ENCODE measurements at places on chromosomes 16 and 17.

DNA sequence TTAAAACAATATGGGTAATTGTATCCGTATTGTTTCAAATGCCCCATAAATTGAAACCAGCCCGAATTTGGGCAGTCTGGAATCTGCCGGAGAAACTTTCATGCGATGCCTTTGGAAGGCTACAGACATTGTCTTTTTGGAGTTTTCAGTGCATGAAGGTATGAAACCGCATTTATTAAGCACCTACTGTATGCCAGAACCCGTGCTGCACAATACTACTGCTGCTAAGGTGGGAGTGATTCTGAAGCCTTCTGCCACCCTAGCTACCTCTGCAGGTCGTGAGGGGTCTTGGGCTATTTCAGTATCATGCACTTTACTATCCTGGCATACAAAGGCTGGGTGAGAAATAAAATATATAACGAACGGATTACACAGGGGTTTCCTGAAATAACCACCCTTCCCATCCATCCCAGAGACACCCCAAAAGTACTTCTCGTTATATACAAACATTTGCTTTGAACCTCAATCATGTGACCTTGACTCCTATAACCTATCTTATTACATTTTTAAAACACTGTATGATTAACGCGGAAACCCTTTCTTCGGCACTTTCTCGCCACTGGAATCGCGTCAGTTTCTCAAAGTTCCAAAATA lies 1.0 kb upstream of the MSI2 start:
- DNase-seq: no peak

DNA sequence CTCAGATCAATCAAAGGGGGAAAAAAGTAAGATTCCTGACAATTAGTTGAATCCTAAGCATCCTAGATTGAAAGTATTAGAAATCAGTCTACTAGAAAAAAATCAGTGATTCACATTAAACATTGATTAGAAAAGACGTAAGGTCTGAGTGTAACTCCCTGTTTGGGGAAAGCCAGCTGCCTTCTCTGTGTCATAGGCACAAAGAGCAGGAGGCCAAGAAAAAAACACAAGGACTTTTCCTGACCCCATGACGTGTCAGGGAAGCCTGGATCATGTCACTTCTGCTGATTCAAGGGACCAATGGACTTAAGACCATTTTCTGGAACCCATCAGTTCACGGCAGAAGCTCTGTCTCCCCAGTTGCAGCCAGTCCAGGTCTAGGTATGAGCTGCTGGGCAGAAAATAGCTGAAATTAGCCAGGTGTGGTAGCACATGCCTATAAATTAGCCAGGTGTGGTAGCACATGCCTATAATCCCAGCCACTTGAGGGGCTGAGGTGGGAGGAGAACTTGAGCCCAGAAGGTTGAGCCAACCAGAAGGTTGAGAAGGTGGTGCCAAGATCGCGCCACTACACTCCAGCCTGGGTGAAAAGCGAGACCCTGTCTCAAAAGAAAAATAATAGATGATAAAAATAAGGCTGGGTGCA lies 35.9 kb downstream of the RANBP10 start:
- DNase-seq: no peak

GRCh38 chr17:11943759-11944347 lies 53.4 kb downstream of the ZNF18 start:
- DNase-seq: no peak

DNA sequence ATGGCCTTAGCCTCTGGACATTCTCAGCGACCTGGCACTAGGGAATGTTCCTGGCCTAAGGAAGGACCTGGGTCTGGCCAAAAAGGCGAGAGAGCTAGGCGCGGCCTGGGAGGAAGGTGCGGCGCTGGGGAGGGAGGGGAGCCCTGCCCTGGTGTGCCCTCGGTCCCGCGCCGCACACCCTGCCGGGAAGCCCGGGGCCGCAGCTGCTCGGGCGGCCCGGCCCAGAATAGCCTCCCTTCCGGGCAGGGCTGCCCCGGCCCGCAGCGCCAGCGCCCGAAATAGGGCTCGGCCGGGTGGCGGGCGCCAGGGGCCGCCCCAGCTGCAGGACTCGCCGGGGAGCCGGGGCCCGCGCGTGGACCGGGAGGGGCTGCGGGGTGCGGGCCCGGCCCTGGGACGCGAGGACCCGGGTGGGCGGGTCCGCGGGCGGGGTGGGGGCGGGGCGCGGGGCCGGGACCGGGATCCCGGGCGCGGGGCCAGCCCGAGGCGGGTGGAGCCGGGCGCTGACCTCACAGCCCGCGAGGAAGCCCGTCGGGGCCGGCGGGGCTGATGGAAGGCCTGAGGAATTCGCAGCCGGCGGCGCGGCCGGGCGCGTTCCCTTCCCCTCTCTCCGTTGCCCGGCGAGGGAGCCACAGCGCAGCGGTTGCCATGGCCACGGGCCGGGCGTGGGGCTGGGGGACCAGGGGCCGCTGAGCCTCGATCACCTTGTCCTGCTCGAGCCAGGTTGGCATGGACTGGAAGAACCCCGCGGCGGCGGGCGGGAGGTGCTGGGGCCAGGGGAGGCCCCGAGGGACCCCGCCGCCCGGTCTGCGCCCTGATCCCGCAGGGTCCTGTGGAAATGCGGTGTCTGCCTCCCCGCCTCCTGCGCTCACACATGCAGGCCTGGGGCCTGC lies 18.1 kb downstream of the SOCS3 start:
- DNase-seq: no peak

DNA sequence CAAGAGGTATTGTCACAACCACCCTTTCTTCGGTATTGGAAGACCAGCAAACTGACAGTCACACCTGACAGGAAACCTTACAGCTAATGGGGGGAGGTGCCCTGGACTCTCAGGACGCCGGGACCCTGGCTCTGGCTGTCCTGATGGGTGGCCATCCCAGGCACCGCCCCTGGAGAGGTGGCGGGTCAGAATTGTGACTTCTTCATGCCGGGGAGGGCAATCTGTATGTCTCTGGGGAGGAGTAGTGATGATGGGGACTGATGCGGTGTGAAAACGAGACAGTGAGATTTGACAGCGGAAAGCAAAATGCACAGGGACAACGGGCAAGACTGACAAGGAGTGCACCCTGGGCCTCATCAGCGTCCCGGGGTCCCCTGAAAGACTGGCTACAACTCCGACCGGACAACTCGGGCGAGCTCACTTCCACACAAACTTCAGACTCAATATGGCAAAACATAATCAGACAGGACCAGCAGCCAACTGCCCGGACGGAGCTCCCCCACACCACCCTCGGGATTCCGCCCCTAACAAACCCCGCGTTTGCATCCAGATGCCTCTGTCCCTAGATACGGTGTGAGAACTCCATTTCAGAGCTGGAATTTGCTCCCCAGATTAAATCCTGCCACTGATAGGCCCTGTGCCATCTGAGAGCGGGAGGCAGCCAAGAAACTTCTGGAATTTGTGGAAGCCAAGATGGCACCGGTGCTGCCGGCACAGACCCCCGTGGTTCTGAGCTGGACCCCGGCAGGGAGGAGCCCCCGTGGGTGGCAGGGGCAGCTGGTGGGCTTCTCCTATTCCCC lies 83.6 kb upstream of the CREBBP start:
- no peak for DNase-seq

- peak; percentile 61 for DNase-seq
Measured at GRCh38 chr17:9361188-9361955, 214.2 kb downstream of the STX8 start.

DNA sequence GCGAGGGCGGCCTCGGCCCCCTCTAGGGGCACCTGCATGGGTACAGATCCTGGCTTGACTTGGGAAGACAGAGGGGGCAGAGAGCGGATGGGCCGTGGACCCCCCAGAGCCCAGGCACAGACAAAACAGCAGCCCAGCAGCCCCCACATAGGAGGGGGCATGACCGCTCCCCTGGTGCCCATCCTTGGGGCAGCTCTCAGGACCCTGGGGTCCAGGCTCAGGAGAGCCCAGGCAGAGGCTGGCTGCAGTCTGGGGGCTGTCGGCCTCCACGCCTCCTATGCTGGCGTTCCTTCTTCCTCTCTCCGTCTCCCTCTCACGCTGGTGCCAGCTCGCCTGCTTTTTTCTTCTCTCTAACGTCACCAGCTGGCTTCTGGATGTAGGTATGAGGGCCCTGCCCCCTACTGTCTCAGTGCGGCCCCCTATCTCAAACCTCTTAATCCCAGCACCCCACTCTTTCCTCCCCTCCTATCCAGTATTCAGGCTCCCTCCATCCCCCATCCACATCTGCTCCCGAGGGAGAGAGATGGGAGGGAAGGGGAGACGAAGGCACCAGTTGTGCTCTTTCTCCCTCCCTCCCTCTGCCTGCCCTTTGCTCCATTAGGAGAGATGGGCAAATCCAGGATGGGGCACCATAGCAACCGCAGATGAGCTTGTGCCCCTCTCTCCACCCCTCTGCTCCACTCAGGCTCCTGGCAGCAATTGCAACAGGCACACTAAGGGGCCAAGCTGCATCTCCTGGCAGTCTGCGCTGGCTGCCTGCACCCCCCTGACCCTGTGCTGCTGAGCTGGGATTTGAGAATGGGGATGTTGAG lies at the start of gene GPR179:
Gene GPR179 (minus strand): TSS at position 349 of the 812 bp plus-strand sequence. CDS start 167 bp downstream, at position 182.
- DNase-seq: no peak

DNA sequence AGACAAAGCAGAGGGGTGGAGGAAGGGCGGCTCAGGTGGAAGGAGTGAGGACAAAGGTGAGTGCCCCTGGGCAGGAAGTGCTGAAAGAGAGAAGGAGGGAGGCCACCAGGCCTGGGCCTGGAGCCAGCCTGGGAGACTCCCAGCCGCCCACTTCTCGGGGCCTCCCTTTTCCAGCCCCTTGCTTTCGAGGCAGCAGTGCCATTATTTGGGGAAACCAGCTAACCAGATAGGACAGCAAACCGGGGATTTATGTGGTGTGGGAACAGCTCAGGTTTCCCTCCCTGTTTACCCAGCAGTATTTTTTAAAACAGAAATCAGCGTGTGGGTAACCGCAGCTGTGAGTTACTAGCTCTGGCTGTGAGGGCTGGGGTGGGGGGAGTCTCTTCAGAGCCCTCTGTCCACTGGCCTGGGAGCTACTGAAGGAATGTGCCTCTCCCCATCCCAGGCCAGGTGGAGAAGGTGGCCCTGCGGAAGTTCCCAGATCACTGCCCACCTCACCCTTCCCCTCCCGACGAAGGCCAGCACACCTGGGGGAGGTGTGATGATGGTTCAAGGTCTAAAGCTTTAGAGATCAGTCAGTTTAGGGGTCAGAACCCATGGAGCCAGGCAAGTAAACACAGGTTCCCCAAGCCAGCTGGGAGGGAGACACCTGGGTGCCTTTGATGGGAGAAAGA lies 8.4 kb upstream of the MEOX1 start:
- DNase-seq: no peak
